ENCODE measurements at places on chromosomes 2 and 18.

GRCh38 chr2:139469985-139470384 lies 689.8 kb upstream of the NXPH2 start:
- no peak for DNase-seq

GRCh38 chr2:133444465-133444864 lies 123.8 kb downstream of the NCKAP5 start:
- no peak for DNase-seq

GRCh38 chr2:214103276-214104001 lies 307.4 kb upstream of the VWC2L start:
- no peak for DNase-seq

- no peak for DNase-seq
These were observed 20.8 kb upstream of the C2orf74 start for GRCh38 chr2:61141151-61141550.

GRCh38 chr2:12183032-12183645 lies 436.7 kb downstream of the LPIN1 start:
- DNase-seq, result no peak

DNA sequence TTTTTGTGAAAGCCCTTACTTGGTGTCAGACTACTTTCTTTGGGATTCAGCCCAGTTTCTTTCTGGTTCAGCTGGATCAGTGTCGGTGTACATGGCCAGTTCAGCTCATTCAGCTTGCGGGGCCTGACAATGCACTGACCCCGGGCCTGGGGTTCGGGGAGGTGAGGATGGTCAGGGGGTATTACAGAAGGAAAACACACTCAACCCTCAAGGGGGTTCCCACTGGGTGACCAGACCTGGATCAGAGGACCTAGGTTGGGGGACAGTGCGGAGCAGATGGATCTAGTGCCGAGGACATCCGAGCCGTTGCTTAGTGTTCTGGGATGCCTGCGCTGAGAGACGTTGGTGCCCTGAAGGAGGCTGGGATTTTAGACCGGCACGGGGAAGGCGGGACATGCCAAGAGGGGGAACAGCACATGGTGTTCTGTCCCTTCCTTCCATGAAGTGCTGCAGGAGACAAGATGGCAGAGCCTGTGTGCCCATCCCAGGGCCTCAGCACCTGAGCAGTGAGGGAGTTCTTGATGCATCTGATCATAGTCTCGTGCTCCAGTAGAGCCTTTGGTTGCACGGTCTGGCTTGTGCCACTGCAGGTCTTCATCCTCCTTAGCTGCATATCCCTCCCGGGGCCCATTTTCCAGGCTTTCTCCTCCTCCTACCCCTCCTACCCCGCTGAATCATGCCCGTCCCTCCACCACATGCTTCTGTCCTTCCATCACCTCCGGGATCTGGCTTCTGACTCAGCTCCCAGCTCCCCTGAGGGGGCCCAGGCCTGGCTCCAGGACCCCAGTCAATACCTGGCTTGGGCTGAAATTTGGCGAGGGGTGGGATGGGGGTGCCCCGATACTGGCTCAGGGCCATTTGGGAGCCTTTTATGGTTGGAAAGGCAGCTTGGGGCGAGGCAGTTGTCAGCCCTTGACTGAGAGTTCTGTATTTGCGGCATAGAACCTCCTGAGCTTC lies 18.0 kb downstream of the SPEG start:
- DNase-seq, result no peak

DNA sequence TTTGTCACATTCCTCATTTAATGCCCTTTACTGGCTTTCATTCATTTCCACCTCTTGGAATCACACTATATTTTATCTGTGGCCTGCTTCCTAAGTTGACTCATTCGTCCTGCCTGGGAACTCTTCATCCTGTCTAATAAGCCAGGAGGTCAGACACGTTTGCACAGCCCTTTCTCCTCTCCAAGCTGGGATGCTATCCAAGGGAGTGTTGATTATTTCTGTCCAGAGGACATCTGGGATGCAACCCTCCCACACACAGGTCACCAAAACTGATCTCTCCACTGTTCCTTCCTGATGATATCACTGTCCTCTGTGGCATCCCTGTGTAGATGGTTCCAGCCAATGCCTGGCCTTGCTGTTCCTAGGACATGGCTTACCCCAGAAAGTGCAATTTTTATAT lies 79.8 kb upstream of the NOSTRIN start:
- DNase-seq, result no peak

DNA sequence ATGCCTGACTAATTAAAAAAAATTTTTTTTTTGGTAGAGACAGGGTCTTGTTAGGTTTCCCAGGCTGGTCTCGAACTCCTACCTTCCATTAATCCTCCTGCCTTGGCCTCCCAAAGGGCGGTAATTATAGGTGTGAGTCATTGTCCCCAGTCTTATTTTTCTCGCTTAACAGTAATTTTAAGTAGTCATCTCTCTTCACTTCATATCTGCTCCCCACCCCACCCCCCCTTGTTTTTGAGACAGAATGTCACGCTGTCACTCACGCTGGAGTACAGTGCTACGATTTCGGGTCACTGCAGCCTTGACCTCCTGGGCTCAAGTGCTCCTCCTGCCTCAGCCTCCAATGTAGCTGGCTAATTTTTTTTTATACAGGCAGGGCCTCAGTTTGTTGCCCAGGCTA lies 27.7 kb downstream of the RAB10 start:
- peak; percentile 47 for DNase-seq

- DNase-seq, result no peak
These were observed 506.6 kb upstream of the SPHKAP start for GRCh38 chr2:228688007-228688645.

DNA sequence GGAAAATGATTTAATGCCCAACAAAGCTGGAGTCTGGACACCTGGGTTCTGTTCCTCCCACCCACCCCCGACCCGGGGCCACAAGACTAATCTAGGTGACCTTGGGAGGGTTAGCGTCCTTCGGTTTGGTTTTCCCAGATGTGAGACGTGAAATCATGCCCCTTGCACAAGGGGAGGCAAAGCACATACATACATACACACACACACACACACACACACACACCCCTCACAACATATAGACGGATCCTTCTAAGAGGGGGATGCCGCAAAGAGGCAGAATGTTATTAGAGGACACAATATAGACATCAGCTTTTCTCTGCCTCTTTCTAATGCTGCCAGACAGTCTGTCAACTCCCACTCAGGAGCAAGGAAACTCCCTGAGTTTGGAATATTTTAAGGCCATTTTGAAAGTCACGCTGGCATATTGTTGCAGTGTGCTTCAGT lies 616 bp upstream of the RBMS1 start:
- DNase-seq, result no peak

- DNase-seq, result no peak
These were observed 44.2 kb downstream of the LYPD6B start for GRCh38 chr2:149082735-149083134.

DNA sequence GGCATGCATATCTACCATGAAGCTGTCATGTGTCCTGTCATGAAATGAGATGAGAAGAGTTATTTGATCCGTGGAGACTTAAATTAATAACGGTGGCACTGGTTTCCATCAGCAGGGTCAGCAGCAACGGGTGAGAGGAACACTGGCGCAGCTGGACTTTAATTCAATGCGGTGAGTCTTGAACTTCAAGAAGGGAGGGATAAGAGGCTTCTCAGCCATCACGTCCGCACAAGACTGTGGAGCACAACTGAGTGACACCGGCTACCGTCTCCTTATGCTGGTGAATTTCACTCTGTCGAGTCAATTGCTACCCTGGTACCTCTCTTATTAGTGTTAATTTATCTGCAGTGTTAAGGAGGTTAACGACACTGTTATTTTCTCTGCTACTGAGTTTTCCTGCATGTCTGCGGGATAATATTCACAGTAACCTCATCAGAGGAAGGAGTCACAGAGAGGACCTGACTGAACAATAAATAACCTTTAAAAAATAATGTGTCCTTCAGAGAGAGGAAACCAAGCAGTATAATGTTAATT lies 236.8 kb downstream of the EPHA4 start:
- no peak for DNase-seq

DNA sequence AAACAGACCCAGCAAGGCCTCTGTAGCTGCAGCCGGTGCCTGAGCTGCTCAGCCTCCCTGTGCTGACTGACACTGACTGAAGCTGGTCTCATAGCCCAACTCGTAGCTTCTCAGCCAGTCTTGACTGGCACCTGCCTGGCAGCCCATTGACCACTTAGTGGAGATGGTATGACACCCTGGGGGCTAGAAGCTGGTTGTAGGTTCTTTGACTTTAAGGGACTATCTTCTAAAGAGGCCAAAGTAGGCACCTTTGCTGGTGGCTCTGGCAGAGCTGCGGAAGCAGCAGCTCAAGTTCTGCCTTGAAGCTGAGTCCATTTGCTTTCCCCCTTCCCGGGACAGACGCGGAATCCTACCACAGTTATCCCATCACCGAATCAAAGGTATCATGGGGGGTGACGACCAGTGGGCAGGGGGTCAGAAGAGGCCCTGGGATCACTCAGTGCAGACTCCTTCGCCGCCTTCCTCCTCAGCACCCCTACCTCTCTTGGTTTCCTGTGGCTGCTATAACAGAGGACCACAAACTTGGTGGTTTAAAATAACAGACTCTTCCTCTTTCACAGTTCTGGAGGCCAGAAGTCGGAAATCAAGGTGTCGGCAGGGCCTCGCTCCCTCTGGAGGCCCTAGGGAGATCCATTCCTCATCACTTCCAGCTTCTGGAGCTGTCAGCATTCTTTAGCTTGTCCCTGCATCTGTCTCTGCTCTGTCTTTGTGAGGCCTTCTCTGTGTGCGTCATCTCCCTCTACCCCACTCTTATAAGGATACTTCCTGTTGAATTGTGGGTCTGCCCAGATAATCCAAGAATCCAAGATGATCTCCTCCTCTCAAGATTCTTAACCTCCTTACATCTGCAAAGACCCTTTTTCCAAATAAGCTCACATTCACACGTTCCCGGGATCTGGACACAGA lies 13.7 kb upstream of the FOSL2 start:
- no peak for DNase-seq

- no peak for DNase-seq
These were observed 25.1 kb upstream of the CREB1 start for GRCh38 chr2:207504513-207505170.

Measured in erythroblast (primary cell).